ENCODE measurements at places on chromosomes 7 and 10.

GRCh38 chr7:157565981-157566630, 229.3 kb downstream of the DNAJB6 start:
- DNase-seq, result no peak

DNA sequence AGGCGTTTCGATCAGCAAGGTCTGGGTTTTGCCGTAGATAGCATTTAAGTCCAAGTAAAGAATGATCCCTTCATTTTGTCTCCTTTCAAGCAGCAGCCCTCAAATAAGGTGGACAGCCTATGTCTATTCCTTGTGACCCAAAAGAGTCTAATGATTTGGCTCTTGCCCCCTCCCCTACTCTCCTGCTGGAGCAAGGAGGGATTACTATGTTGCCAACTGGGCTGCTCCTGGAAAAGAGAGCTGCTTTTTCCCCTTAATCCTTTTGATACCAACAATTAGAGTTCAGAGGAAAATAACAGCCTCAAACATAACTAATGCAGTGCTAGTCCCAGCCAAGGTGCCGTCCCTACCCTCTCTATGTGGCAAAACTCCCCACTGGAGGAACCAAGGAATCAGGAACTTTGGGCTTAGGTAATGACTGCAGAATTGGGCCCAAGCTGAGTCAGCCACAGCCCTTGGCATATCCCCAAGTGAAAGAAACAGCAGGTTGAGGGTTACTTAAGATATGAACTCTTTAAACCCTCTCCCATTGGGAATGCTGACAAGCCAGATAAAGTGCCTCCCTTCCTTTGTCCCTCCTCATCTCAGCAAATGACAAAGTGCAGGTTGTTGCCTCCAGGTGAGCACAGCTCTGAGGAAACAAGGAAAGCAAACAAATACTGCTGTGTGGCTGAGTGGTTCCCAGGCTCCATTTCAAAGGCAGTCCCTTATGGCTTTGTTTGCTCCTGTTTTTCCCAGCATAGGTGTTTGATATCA, 643.7 kb downstream of the INHBA start:
- DNase-seq, result no peak

- no peak for DNase-seq
Measured at GRCh38 chr7:29398011-29398410, 165.6 kb upstream of the PRR15 start.

GRCh38 chr10:77661100-77661499, 23.5 kb upstream of the KCNMA1 start:
- DNase-seq, result no peak

- DNase-seq, result peak; percentile 85
Measured at GRCh38 chr7:47902013-47902412, 46.3 kb downstream of the PKD1L1 start.

- no peak for DNase-seq
Measured at GRCh38 chr7:73704640-73705550, 14.6 kb downstream of the STX1A start.

GRCh38 chr10:29078919-29079318, 210.0 kb upstream of the LYZL1 start:
- no peak for DNase-seq

DNA sequence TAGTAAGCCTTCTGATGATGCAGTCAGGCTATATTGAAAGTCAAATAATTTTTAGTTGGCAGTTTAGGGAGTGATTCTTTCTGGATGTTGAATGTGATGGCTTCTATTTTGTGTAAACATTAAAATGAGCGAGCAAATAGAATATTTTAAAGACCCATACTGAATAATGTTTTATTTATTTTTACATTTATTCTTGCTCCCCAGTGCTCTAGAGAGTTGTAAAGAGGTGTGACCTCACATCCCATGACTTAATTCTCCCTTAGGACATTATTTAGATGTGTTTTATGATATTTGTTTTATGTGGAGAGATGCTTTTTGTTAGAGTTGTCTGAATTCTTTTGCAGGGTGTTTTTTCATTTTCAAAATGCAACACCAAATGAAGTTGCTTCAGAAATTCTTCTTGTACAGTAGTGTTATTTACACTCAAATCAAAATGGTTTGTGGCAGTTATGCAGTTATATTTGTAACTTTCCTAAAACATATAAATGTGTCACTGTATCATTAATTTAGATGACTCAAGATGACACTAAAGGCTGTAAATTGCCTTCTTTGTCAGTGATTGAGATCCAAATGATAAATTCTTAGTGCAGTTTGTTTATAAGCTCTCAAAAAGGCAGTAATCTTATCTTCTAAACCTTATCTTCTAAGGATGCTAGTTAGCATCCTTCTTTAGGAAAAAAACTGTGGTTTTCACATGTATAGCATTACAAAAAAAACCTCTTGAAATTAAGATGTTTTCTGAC, 12.4 kb downstream of the UMAD1 start:
- peak; percentile 30 for DNase-seq

- no peak for DNase-seq
Measured at GRCh38 chr7:105664816-105665525, 83.7 kb upstream of the EFCAB10 start.

DNA sequence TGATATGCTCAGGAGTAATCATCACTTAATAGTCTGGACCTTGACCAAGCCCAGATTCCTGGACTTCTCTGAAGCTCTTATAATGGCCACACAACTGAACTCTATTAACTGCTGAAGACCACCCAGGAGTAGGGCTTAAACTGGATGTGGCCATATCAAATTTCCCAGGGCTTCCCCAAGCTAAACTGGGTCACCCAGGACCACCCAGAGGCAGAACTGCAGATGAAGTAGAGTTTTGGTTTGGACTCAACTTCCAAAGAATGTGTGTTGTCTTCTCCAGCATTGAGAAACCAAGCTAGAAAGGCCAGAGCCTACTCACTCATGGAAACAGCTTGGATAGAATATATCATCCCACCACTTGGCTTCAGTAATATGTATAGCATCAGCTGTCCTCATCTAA, 358.2 kb upstream of the MEOX2 start:
- no peak for DNase-seq

GRCh38 chr10:35486297-35486990, 118.7 kb upstream of the GJD4 start:
- no peak for DNase-seq

DNA sequence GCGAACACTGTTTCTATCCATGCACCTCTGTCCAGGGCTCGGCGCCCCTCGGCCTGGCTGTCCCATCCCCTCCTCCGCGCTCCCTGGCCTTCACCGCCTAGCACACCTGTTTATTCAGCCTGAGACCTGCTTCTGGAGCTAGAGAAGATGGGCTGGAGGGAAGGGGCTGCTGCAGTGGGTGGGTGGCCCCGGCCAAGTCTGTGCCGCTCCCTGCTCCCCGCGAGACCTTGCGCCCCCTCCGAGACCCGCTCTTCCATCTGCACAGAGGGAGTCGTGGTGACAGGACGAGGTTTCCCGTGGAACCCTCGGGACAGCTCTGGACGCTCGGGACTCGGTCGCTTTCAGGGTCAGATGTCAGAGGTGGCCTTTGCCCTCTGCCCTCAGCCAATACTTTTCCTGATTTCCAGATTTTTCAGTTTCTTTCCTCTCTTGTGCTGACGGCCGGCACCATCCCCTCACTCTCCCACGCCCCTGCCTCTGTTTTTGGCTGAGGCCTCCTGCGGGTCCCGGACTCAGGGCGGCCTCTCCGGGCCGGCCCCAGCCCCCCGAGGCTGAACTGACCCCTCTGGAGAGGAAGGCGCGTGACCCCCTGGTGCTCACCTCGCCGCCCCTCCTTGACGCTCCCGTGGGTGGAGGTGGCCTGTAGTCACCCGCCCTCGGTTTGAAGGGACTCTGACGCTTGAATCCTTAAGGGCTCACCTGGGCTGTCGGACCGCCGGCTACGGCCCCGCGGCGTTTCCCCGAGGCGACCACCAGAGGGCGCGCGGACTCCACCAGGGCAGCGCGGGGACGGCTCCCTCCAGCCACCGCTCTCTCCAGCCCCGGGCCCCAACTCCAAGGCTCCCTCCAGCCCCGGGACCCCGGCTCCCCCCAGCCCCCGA, 15.6 kb downstream of the SHH start:
- DNase-seq, result no peak

DNA sequence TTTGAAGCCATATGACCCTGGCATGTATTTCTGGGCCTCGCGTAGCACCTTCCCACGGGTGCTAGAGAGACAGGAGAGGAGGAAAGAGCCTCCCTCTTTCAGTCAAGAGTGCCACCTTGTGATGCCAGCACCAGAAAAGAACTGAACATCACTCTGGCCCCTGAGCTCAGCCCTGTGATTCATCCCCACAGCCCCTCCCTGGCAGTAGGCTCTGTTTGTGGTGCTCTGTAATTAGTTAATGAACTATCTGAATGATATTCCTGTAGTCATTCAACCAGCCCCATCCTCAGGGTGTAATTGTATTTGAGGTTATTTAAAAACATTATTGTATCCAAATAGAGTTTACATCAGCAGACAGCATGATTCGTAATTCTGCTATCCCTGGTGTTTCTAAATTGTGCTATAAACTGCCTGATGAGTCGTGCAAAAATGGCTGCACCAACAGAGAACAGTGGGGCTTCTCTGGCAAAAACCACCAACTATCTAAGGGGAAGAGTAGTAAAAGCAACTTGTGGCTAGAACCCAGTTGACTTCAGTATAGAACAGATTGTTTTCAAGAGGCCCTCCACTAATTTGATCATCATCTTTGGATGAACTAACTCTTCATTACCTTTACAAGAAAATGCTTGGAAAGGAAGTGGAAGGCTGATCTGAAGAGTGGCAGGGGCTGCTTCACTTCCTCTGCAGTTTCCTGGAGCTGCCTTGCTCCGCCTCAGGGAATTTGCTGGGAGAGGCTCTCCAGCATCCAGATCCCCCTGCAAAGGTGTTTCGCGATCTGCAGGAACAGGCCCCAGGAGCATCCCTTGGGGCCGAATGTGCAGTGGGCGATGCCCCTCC, 23.7 kb upstream of the TIAL1 start:
- peak; percentile 52 for DNase-seq

GRCh38 chr10:5775685-5776084, 37.5 kb downstream of the GDI2 start:
- no peak for DNase-seq

GRCh38 chr10:121448766-121449421, 149.3 kb downstream of the FGFR2 start:
- no peak for DNase-seq

DNA sequence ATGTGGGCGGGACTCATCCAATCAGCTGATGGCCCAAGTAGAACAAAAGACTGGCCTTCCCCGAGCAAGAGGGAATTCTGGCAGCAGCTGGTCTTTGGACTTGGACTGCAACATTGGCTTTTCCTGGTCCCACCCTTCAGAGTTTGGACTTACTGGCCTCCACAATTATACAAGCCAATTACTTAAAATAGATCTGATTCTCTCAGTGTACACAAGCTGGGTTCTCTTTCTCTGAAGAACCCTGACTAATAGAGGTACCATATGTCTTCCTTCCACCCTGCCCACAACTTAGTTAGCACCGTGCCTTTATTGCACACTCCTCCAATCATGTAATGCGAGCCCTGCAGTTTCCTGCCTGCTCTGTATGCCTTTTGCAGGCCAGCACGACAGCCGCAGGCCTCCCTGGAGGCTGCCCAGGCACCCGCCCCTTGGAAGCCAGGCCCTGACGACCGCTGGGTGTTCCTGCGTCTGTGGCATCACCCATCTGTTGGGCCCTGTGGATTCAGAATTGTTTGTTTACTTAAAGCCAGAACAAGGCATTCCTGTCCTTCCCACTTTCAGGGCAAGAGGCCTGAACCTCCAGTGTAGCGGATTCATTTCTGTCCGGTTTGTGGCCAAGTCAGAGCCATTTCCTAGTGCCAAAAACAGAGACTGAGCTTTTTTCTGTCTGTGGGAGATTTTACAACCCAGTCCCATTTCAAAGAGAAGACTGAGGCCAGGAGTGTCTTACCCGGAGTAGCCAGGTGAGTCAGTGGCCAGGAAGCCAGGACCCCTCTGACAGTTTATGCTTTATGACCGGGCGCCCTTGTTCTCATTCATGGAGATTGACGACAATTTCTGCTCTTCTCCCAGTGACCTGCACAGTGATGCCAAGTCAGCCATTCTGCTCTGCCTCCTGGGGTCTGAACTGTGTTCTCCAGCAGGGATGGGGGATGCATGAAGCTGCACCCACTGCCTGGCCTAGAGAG, 968 bp upstream of the INMT start:
- no peak for DNase-seq

- no peak for DNase-seq
Measured at GRCh38 chr10:75245354-75246250, 9.8 kb upstream of the COMTD1 start.

- DNase-seq, result no peak
Measured at GRCh38 chr10:76229341-76229740, 797.9 kb downstream of the LRMDA start.

- no peak for DNase-seq
Measured at GRCh38 chr7:133863362-133864061, 263.6 kb upstream of the LRGUK start.

GRCh38 chr10:99370993-99371392, 41.8 kb downstream of the CNNM1 start:
- no peak for DNase-seq

- DNase-seq, result no peak
Measured at GRCh38 chr7:37424995-37425394, 23.7 kb downstream of the ELMO1 start.

GRCh38 chr7:80642871-80643270, 4.4 kb downstream of the CD36 start:
- no peak for DNase-seq

DNA sequence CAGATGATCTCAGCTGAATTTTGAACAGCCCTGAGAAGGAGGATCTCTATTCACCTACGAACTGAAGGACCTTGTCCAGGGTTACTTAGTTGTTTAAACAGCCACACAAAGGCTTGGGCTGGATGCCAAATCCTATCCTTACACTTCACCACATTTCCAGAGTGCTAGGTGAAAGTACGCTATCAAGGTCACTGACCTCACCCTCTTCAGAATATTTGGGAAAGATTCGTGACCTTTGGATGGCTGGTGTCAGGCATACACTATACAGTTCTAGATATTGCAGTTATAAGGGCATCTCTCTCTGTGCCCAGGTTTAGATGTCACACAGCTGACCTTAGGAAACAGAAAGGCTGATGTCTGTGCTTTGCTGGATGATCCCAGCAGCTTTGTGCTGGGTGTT, 61.2 kb upstream of the ABLIM1 start:
- DNase-seq, result no peak

- DNase-seq, result no peak
Measured at GRCh38 chr7:132485600-132486273, 90.5 kb downstream of the PLXNA4 start.

DNA sequence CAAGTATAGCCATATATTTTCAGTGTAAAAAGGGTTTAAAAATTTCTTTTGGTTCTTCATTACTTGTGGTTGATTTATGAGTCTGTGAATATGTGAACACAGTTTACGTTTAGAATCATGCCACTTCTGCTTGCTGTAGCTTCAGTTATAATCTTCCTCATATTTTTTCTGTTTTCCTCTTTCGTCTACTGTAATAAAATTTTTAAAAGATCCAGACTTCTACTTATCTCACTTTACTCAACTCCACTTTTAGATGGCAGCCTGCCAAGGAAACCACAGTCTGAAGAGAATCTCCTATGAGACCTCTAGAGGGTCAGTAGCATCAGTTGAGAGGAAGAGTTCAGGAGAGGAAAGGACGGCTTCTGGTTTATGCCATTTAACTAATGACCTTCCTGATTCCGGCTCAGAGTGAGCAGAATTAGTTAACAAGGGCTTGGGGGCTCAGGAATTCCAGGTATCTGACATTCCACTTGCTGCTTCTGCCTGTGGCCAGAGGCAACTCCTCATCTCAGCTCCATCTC, 21.4 kb downstream of the CREB5 start:
- no peak for DNase-seq

All from foreskin melanocyte (primary cell).